Glomerular endothelial cell (primary cell): ENCODE measurements at places on chromosomes 5 and 9. TPM values are rescaled to one million over a fixed set of nuclear protein-coding genes. Genes with fewer than 3 reads are reported as not detected.
A peak's percentile ranks its signal among the peaks of the same experiment; 100 is the strongest.

Gene SEC16A
- total RNA-seq: 71.7 and 117 TPM in 2 replicates

Gene DCANP1
- total RNA-seq: not detected in 2 replicates

Gene TPPP
- total RNA-seq: 0.19 and 0.58 TPM in 2 replicates

Gene MLANA
- total RNA-seq: not detected in 2 replicates

Gene ENTREP1
- total RNA-seq: 5.7 and 11.8 TPM in 2 replicates

Gene RMRP
- total RNA-seq: 2,917 and 4,459 TPM in 2 replicates

Gene ZNF622
- 24.4 and 28.2 TPM in 2 replicates for total RNA-seq

Gene FOXD4L5
- not detected in 2 replicates for total RNA-seq

Gene CRHBP
- total RNA-seq: 0.58 and 3.4 TPM in 2 replicates

Gene AGGF1
- total RNA-seq: 16.4 and 17.4 TPM in 2 replicates

Gene OR2V1
- total RNA-seq: not detected in 2 replicates

GRCh38 chr9:105132606-105133005 is 111.8 kb upstream of the SLC44A1 start:
- DNase-seq: no peak

DNA sequence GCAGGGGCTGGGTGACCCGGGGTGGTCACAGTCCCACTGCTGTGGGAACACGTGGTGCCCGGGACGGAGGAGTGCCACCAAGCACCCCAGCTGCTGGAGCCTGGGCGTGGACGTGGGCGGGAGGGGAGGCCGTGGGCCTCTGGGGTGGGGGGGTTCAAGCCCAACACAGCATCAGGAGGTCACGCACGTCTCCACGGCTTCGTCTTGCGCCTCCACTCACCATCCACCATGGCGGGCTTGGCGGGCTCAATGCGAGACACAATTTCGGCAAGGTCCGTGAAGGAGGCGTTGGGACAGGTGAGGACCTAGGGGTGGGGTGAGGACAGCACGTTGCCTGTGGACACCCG is 2.2 kb upstream of the NSMF start:
- DNase-seq: no peak

- no peak for DNase-seq
Observed at GRCh38 chr9:122807271-122807900, 7.5 kb downstream of the OR1K1 start.

GRCh38 chr9:98256756-98257155 is 1.3 kb upstream of the TBC1D2 start:
- no peak for DNase-seq

GRCh38 chr5:132067941-132068808 is 5.4 kb upstream of the CSF2 start:
- DNase-seq: no peak

GRCh38 chr5:58060996-58061395 is 398.9 kb downstream of the PLK2 start:
- DNase-seq: no peak

DNA sequence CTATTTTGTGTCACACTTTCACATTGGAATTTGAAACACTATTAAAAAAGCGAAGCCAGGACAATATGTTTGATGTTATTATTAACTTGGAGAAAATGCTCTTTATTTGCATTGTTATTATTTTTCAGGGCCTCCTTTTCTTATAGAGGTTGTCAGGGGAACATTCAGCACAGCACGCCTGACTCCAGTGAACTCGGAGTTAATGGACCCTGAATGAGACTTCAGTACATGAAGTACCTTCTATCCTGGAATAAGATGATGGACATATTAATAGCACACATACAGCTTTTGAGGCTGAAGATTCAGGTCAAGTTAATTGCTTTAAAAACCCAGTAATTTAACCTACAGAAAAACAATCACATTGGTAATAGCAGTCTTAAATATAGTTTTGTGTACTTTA is 652.9 kb downstream of the SEMA5A start:
- no peak for DNase-seq

DNA sequence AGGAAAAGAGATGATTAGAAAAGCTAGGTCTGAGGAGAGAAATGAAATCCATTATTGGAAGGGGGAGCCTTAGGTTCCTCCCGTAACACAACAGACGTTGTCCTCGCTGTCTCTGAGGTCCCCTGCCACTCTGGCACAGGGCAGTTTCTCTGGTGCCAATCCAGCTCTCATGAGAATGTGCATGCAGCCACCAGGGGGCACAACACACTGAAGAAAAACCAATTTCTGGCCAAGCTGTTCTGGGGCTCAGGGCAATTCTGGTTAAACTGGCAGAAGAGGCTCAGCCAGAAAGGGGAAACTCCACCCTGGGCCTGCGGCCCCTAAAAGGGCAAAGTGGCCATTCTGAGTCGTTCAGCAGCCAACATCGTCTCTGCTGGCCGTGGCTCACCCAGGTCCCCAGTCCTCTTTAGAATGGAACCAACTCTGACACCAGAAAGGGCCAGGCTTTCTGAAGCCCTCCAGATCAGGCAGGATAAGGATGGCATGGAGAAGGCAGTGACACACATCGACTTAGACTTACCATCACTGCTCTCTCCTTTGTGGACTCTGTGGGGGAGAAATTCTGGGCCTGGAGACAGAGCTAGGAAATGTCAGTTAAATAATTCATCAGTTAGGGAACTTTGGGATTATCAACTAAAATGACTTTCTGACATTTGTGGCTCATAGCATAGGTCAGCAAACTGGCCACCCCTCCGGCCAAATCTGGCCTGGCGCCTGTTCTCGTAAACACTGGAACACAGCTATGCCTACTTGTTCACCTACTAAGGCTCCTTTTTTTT is 58.5 kb upstream of the GOLPH3 start:
- peak; percentile 48 for DNase-seq

- DNase-seq: peak; percentile 7
Observed at GRCh38 chr9:114434878-114435311, 47.1 kb upstream of the AKNA start.

DNA sequence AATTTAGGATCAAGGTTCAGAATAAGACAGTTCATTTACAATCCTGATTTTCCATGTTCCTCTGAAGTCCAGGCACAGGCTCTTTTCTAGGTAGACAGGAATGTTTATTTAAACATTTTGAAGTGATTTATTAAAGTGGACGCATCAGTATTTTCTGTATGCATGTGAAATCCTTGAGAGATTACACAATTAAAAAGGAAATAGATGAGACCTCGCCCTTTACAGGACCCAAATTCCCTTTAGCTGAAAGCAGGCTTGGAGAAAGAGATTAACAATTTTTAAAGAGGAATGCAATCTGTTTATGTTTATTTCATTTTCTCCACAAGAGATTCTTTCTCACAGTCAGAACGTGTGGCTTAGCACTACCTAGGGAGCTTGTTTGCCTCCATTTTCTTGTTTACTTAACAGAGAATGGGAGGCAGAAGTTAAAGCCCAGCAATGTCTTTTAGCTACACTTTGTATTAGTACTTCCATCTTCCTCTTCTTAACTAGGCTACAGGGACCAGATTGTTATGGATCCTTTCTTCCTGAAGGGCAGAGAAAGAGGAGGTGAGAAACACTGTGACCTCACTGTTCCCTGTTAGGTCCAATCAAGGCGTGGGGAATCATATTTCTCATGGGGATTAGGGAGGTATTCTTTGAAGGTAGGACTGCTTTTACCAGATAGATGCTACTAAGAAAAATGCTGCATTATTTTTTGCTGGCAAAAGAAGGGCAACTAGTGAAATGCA is 416.0 kb downstream of the SH3GL2 start:
- no peak for DNase-seq

DNA sequence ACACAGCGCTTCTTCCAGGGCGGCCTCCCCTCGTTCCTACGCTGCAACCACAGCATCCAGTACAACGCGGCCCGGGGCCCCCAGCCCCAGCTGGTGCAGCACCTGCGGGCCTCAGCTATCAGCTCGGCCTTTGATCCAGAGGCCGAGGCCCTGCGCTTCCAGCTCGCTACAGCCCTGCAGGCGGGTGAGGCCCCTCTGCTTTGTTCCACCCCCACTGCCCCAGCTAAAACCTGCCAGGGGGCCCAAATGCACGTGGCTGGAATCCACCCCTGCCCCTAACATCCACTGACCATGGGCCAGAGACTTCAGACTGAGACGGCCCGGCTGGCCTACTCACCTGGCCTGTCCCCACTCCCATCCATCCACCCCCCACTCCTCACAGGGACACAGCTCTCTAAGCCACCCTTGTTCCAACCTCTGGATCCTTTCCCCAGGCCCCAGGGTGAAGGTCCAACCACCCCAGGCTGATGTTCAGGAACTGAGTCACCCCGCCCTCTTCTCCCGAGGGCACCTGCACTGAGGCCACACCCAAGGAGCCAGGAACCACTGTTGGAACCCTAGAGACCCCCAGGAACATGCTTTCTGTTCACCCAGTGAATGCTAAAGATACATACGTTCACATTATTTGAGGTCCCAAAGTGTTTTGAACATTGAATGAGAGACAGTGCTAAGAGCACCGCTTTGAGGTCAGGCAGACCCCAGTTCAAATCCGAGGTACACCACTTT is 18.9 kb upstream of the ASS1 start:
- DNase-seq: no peak

DNA sequence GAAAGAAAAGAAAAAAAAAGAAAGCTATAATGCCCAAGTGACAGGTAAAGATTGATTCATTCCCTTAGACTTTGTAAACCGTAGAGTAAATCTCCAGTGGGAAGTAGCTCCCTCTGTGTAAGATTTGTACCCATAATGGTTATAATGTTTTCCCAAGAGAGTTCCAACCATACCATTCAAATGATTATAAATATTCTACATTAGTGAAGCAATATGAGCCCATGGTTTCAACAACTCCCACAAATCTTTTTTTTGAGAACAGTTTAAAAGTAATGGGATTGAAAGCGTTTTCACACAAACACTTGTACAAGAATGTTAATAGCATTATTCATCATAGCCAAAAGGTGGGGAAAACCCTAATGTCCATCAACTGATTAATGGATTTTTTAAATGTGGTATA is 58.0 kb downstream of the GRAMD2B start:
- no peak for DNase-seq

DNA sequence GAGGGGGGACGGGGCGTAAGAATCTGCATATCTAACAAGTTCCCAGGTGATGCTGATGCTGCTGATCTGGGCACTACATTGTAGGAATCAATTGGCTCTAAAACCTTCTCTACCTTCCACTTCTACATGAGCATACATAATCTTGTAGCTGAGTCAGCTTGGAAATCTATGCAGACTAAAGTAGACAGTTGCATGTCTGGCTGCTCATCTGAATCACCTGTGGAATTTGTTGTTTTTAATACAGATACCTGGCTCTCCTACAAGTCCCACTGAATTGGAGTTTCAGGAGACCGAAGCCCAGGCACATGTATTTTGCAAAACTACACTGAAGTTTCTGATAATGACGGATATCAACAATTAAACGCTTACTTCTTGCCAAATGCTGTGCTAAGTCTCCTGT is 113.6 kb downstream of the STK32A start:
- DNase-seq: no peak

DNA sequence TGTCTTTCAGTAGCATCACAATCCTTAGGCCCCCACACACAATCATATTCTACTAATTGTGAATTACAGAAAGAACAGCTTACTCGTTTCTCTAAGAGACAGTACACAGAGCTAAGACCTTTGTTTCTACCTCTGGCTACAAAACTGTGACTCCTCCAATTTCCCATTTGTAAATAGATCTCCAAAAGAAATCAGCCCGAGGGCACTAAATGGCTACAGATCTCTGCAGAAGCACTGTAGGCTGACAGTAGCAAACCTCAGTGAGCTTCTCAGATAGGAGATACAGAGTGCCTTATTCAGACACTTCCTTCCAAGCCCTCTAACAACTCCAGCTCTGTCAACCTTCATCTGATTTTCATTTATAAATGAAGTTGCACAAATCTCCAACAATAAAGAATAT is 51.0 kb downstream of the EFNA5 start:
- DNase-seq: no peak
